ENCODE measurements at places on chromosomes 5 and 9. TPM values are rescaled to one million over a fixed set of nuclear protein-coding genes. Genes with fewer than 3 reads are reported as not detected.

GRCh38 chr5:138651767-138652117 lies 76.5 kb upstream of the HSPA9 start:
- H3K27me3 ChIP-seq = no peaks in the 10 kb centered on the region
- H3K4me3 ChIP-seq = no peak overlapping the region
- H3K27ac ChIP-seq = no peak overlapping the region
- DNase-seq = no peak
- no peaks in the 10 kb centered on the region for H3K36me3 ChIP-seq
- H3K4me1 ChIP-seq = peaks cover 7% of the 10 kb centered on the region

DNA sequence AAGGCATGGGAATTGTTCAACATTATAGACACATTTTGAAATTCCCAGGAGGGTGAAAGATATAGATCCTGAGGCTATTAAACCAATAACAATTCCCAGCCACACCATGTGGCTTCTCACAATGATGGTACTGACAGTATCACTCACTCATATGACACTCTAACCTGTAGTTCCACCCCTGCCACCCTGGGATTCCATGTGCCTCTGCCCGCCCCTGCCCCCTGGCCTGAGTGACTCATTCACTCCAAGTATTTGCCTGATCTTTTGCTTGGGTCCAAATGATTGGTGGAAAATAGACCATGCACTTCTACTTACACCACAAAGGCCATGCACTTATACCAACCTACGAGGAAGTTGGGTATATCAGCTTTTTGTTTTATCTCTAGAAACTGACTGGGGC lies 305.2 kb upstream of the DAB2 start:
- no peaks in the 10 kb centered on the region for H3K36me3 ChIP-seq
- DNase-seq = no peak
- H3K27ac ChIP-seq = no peak overlapping the region
- peaks cover 17% of the 10 kb centered on the region for H3K27me3 ChIP-seq
- H3K4me3 ChIP-seq = no peak overlapping the region
- H3K4me1 ChIP-seq = peaks cover 4% of the 10 kb centered on the region

DNA sequence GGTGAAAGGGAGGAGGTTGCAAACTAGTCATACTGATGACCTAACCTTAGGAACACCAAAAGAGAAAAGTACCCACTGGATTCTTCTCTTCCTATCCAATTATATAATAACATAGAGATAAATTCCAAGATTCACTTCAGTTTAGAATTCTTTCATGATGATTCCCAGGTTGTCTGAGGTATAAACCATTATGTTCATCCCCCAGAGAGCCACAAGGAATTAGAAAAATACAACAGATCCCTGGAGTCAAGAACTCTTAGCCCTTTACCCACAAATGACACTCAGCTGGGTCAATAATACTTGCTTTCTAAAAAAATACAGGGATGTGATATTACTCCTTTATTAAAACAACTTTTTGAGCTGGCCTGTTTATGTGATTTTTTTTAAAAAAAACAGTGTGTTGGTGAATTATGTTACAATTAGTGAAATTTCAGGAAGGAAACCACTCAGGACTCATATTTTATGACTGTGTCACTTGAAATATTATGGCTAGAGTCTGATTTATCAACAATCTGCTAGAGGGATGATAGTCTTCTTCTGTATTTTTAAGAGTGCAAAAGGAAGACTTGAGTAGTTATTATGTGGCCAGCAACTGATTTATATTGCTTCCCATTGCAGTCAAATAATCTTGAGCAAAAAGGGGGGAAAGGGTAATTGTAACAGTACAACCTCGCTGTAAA lies 338.2 kb downstream of the NFIB start:
- DNase-seq = no peak
- no peak overlapping the region for H3K4me3 ChIP-seq
- H3K27me3 ChIP-seq = no peaks in the 10 kb centered on the region
- peaks cover 6% of the 10 kb centered on the region for H3K4me1 ChIP-seq
- H3K27ac ChIP-seq = no peak overlapping the region

- DNase-seq = no peak
- H3K4me3 ChIP-seq = no peak overlapping the region
- H3K27ac ChIP-seq = no peak overlapping the region
- H3K27me3 ChIP-seq = no peaks in the 10 kb centered on the region
These were observed 79.6 kb upstream of the GRHPR start for GRCh38 chr9:37342895-37343294.

GRCh38 chr9:133818444-133818843 lies 80.3 kb upstream of the SARDH start:
- H3K27ac ChIP-seq = no peak overlapping the region
- H3K36me3 ChIP-seq = no peaks in the 10 kb centered on the region
- no peaks in the 10 kb centered on the region for H3K4me1 ChIP-seq

GRCh38 chr9:17330097-17330496 lies 195.3 kb downstream of the CNTLN start:
- no peak for DNase-seq
- H3K27me3 ChIP-seq = no peaks in the 10 kb centered on the region
- no peak overlapping the region for H3K27ac ChIP-seq
- H3K36me3 ChIP-seq = no peaks in the 10 kb centered on the region

DNA sequence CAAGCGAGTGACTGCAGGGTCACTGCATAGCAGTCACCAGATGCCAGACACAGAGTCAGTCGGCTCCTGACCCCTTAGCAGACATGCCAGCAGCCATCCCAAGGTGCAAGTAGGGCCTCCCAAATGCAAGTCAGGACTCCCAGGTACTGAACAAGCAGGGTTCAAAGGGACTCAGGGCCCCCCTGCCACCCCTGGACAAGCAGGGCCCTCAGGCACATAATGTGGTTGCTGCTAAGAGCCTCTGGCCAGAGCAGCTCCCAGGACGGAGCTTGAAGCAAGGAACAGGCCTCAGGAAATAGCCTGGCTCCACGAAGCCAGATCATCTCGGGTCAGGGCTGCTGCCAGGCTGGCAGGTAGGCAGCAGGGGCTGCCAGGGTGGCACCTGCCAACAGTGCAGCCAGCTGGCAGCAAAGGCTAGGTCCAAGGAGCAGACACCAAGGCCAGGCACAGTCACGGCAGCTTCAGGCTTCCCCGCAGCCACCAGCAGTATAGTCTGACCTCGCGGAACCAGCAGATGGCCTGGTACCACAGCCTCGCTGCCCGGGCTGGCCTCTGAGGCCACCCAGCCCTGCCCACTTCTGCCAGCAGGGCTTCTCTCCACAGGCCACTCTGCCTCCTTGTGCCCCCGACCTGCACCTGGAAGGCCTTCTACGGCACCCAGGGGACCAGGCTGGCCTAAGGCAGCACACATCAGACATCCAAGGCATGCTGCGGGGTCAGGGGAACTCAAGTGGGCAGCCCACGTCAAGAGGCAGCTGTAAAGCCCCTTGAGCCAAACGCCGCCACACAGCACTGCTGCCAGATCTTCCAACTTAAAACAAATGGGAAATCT lies 7.4 kb downstream of the EEIG1 start:
- no peaks in the 10 kb centered on the region for H3K27me3 ChIP-seq
- DNase-seq = peak; percentile 48
- peaks cover 31% of the 10 kb centered on the region for H3K4me1 ChIP-seq
- H3K27ac ChIP-seq = peak overlapping the region; percentile 47
- H3K4me3 ChIP-seq = no peak overlapping the region

DNA sequence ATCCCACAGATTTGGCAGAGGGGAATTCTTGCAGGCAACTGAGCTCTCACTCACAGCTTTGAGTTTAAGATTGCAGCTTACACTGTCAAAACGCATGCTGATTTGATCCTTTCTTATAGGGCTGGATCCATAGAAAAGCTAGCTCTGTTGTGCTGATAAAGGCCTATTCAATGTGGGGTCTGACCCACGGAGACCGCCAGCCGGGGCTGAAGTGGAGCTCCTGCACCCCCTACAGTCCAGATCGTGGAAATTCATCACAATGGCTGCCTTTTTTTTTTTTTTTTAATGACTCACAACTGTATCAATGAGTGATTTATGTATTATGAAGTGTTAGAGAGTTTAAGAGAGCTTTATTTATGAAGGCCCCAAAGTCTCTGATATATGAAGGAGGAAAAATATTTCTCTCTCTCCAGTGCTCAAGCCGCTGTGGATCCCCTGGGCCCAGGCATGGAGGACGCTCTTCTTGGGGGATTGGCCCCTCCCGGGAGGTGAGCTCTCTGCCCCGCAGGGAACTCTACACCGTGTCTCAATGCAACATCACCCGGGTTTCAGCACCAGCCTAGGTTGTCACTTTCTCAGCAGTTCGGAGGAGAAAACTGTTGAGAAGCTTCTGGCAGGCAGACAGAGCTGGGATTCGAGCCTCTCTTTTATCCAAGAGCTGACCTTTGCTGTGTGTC lies 700.2 kb downstream of the IRX1 start:
- H3K4me3 ChIP-seq = no peak overlapping the region
- no peaks in the 10 kb centered on the region for H3K36me3 ChIP-seq

- no peak overlapping the region for H3K4me3 ChIP-seq
- H3K36me3 ChIP-seq = peaks cover 4% of the 10 kb centered on the region
- no peak for DNase-seq
- peaks cover 17% of the 10 kb centered on the region for H3K4me1 ChIP-seq
- no peaks in the 10 kb centered on the region for H3K27me3 ChIP-seq
These were observed 22.5 kb downstream of the BASP1 start for GRCh38 chr5:17239953-17240352.

DNA sequence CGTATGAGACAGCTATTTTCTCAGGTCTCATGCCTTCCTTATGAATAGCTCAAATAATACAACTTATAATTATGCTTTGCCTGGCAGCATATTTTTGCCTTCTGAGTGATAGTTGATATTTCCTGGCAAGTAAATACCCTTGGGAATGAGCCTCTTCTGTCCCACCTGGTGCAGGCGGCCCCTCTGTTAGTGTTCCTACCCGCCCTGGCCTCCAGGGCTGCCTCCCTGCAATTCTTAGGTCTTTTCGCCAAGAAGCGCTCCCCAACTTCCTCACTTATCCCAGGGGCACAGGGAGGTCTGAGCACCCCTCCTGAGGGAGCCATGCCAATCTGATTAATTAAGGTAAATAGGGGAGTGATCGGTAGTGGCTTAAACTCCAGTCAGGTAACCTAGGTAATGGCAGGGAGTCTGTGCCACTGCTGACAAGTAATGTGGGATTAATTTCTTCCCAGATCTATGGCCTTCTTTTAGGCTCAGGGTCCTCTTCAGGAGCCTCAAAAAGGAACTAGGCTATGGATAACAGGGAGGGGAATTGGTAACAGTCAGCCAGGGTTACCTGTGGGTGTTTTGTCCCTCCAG lies 81.5 kb downstream of the GALNT10 start:
- no peaks in the 10 kb centered on the region for H3K36me3 ChIP-seq
- peaks cover 3% of the 10 kb centered on the region for H3K4me1 ChIP-seq
- peak; percentile 40 for DNase-seq

DNA sequence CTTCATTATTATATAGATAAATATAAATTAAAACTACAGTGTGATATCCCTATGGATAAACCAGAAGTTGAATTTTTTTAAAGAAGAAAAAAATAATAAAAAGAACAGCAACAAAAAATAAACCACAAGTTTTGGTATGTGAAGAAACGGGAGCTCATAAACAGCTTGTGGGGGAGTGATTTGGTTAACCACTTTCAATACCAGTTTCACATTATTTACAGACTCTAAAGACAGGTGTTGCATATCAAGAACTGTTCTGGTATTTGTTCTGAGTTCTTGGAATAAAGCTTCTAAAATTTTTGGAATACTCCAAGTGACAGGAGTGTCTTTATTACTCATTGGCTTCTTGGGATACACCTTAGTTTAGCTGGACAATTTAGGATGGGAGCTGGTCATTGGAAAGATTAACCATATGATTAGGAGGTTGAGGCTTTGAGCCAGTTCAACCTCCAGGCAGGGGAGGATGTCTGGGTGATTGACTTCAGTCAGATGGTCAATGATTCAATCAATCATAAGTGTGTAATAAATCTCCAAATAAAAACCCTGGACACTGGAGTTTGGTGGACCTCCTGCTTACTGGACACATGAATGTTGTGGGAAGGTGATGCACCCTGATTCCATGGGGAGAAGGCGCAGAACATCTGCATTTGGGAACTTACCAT lies 2223.1 kb upstream of the C9orf72 start:
- no peaks in the 10 kb centered on the region for H3K36me3 ChIP-seq
- H3K4me3 ChIP-seq = no peak overlapping the region
- H3K27ac ChIP-seq = no peak overlapping the region
- no peaks in the 10 kb centered on the region for H3K4me1 ChIP-seq

DNA sequence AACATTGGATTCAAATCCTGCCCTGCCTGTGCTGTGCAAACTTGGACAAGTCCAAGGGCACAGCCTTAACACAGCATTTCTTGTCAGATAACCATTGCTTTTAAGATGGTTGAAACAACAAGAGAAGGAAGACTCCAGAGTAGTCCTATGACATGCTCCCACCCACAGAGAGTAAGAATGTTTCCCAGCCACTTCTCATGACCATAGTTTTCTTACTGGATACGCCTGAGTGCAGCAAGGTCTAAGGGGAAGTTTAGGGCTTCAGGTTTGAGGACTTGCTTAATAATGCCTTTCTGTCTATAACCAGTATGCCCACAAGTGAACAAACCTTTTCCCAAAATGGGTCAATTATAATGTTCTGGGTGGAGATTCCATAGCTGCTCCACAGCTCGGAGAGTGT lies 126.4 kb downstream of the SLF1 start:
- no peak overlapping the region for H3K4me3 ChIP-seq
- H3K4me1 ChIP-seq = no peaks in the 10 kb centered on the region
- H3K36me3 ChIP-seq = no peaks in the 10 kb centered on the region
- H3K27me3 ChIP-seq = no peaks in the 10 kb centered on the region

GRCh38 chr5:120452471-120452870 lies 11.6 kb upstream of the PRR16 start:
- DNase-seq = no peak

GRCh38 chr5:61332358-61332749 lies 296 bp downstream of the ZSWIM6 start:
- peaks cover 7% of the 10 kb centered on the region for H3K4me1 ChIP-seq
- H3K27me3 ChIP-seq = peaks cover 27% of the 10 kb centered on the region
- no peak overlapping the region for H3K4me3 ChIP-seq

DNA sequence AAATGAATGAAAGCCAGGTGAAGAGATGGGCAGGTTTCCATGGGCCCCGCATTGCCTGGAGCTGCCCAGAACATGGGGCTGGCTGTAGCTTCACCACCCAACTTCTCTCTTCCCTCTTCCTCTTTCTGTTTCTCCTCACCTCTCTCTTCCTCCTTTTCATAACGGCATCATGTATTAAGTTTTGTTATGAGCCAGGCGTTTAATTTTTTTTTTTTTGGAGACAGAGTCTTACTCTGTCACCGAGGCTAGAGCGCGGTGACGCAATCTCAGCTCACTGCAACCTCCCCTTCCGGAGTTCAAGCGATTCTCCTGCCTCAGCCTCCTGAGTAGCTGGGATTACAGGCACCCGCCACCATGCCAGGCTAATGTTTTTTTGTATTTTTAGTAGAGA lies 13.0 kb upstream of the SPINK4 start:
- H3K27me3 ChIP-seq = peaks cover 5% of the 10 kb centered on the region
- DNase-seq = no peak
- H3K4me1 ChIP-seq = no peaks in the 10 kb centered on the region
- H3K27ac ChIP-seq = no peak overlapping the region

Gene FOXD4L3
- not detected for total RNA-seq

Gene PLAC8L1
- not detected for total RNA-seq

Gene PCDHGA11
- total RNA-seq = 8.2 TPM

Gene SPATA31C1
- total RNA-seq = not detected

Gene ANKRD18B
- 6.7 TPM for total RNA-seq

Gene COL15A1
- 0.27 TPM for total RNA-seq

Gene NR6A1
- 168 TPM for total RNA-seq

Gene FBXL7
- total RNA-seq = 12.9 TPM

Gene MTMR12
- total RNA-seq = 31.3 TPM

Gene HSPB3
- total RNA-seq = not detected
